ENCODE measurements at places on chromosomes 1 and 21. TPM values are rescaled to one million over a fixed set of nuclear protein-coding genes. Genes with fewer than 3 reads are reported as not detected.

- DNase-seq: no peak
Measured at GRCh38 chr21:32929633-32930038, 96.1 kb upstream of the OLIG2 start.

DNA sequence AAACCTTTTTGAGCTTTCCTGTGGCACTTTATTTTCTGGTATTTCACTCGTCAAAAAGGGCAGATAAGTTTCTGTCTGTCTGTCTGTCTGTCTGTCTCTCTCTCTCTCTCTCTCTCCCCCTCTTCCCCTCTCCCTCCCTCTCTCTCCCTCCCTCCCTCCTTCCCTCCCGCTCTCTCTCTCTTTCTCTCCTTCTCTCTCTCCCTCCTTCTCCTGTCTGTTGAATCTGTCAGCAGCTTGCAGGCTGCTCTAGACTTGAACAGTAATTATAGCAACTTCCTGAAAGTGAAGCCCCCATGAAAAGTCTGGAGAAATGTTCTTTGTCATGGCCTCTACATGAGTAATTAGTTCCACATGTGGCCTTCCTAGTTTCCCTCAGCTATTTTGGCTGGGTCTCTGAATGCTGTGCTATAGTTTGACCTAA, 275.2 kb upstream of the C1orf105 start:
- no peak for DNase-seq

DNA sequence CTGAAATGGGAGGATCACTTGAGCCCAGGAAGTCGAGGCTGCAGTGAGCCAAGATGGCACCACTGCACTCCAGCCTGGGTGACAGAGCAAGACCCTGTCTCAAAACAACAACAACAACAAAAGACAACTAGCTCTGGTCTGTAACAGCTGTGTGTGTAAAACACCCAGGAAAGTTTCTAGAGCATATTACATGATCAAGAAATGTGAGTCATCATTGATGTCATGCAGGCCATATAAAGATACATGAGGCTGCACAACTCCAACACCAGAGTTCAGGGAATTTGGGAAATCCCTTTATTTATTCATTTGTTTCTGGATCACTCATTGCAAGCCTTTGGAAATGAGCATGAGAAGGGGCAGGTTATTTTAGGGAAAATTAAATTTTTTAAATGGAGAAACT, 50.3 kb upstream of the CTPS1 start:
- DNase-seq: no peak

DNA sequence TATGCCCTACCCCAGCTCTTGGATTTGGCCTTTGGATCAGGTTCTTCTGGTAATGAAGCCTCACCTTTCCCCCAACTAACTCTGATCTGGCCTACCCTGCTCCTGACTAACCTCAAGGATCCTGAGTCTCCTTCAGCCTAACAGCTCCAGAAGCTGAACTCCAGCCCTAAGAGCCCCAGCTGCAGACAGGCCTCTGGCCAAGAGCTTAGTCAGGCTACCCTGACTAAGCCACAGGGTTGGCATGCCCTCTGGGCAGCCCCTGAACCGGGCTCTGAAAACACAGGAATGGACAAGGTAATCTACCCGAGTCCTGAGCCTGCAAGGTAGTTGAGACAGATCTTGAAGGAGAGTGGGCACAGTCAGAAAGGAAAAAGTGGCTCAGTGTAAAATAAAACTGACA, 29.4 kb downstream of the COA7 start:
- DNase-seq: no peak

DNA sequence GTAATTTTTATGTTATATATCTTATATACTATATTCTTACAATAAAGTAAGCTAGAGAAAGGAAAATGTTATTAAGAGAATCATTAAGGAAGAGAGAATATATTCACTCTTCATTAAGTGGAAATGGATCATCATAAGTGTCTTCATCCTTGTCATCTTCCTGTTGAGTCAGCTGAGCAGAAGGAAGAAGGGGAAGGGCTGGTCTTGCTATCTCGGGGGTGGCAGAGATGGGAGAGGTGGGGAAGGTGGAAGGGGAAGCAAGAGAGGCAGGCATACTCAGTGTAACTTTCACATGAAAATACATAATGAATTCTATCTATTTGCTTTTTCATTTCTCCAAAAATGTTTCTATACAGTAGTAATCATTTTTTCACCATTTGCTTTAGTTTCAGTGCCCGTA, 5.1 kb downstream of the DNASE2B start:
- DNase-seq: no peak

- no peak for DNase-seq
Measured at GRCh38 chr1:153192697-153193096, 10.5 kb upstream of the LELP1 start.

- DNase-seq: no peak
Measured at GRCh38 chr1:8463144-8463927, 145.4 kb downstream of the SLC45A1 start.

DNA sequence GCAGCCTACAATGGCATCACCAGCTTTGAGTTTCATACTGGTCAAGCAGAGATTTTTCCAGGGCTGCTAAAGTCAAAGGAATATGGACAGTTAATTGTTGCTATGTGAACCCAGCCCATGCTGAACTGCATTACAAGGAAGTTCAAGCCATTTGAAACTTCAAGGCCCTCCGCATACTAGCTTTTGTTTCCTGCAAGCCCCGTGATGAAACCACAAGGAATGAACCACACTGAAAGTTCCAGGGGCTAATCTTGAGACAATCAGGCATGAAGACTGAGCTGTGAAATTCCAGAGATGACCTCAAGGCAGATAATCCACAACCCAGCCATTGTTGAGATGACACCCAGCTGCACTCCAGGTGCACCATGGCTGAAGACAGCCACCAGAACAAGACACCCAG, 180.8 kb downstream of the C1orf21 start:
- no peak for DNase-seq

DNA sequence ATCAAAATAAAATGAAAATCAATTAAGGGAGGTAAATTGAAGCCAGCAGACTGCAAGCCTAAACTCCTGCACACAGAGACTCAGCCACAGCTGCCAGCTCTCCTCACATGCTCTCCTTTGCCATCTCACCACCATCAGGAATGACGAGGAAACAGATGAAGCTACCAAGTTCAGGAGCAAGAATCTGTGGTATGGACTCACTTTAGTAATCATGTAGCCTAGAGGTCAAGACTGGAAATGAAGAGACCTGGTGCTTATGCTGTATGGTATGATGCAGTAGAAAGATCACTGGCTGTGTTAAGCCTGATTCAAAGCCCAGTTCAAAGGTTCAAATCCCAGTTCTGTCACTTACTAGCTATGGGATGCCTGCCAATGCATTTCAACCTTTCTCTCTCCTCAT, 78.9 kb upstream of the CAMK1G start:
- DNase-seq: no peak

DNA sequence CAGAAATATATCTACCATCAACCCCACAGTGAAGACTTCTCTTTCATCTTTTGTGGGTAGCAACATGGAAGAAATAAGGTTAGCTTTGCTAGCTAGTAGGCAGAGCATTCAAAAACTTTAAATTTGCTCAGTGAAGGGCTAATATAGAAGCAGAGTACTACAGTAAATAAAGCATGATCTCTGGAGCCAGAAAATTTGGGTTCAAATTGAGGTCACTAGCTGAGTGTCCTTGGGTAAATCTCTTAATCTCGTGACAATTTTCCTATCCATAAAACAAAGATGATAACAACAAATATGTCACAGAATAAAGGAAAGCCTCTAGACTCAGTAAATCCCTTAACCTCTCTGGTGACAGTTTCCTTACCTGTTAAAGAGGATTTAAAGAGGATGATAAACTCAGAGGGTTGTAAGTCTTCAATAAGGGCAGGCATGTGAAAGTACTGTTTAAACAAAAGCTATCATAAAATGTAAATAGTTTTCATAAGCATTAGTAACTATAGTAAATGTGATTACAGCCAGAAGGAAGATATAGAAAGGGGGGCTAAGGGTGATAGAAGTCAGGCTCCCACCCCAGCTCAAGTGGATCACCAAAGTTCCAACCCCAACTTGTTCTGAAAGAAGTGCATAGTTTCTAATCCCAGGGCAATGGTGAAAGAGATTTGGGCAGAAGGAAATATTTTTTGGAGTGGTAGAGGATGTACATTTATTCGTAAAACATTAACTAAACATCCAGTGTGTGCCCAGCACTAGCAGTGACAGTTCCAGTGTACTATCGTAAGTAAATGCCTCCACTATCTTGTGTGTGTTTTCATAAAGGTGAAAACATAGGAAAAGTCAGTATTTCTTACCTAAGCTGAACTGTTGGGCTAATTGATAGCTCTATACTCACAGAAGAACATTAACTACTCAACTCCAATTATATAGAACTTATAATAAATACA, 24.8 kb downstream of the TM2D1 start:
- DNase-seq: no peak

- DNase-seq: no peak
Measured at GRCh38 chr1:48570568-48570967, 98.6 kb upstream of the SPATA6 start.

GRCh38 chr21:36603221-36603620, 95.7 kb upstream of the SIM2 start:
- DNase-seq: no peak

DNA sequence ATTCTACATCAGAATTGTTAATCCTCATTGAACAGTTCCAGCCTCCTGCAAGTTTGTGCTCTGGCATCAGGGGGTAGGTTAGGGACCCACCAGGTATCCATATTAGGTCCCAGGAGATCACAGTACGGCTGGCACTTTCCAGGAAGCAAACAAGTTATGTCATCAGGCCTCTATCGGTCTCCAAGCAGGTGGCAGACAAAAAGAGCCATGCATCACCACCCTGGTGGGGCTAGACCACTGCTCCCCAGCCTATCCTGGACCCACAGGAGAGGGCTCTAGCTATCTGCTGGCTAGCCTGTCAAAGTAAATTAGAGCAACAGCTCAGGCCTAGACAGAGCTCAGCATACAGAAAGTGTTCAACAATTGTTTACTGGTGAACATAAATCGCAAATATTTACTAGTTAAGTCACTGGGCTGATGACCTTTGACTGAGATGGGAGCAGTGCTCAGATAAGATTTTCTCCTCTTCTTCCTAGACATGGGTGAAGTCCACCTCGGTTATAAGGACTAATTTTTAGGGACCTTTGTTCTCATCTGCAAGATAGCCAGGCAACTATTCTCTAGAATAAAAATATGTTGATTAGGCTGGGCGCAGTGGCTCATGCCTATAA, 6.4 kb downstream of the NUAK2 start:
- no peak for DNase-seq

Gene MNDA
- 84.3 TPM for total RNA-seq

Gene PRAMEF14
- not detected for total RNA-seq

Gene CD1B
- not detected for total RNA-seq

Gene GLIS1
- total RNA-seq: not detected

Gene TRAF3IP3
- 12.4 TPM for total RNA-seq

Gene HAO2
- total RNA-seq: not detected
